ENCODE measurements at places on chromosomes 12 and 14. TPM values are rescaled to one million over a fixed set of nuclear protein-coding genes. Genes with fewer than 3 reads are reported as not detected.

DNA sequence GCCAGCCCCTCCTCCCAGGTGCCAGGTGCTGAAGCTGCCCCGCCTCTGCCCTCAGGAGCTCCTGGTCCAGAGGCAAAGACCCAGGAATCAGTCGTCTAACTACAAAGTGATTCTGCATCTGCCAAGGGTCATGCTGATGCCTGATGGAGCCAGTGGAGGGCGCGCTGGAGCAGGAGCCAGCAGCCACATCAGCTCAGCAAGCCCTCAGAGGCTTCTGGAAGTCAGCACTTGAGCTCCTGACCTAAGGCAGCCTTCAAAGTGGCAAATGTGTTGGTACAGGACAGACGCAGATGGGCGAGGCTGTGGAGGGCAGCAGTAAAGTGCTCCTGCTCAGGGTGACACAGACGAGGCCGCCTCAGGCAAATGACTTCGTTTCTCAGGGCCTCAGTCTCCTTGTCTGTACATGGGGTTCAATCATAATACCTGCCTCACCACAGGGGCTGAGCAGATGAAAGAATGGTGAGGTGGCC, 10.9 kb downstream of the C12orf43 start:
- DNase-seq = peak; percentile 74

- DNase-seq = peak; percentile 42
These were observed 980 bp upstream of the RNASE8 start for GRCh38 chr14:21056520-21057163.

DNA sequence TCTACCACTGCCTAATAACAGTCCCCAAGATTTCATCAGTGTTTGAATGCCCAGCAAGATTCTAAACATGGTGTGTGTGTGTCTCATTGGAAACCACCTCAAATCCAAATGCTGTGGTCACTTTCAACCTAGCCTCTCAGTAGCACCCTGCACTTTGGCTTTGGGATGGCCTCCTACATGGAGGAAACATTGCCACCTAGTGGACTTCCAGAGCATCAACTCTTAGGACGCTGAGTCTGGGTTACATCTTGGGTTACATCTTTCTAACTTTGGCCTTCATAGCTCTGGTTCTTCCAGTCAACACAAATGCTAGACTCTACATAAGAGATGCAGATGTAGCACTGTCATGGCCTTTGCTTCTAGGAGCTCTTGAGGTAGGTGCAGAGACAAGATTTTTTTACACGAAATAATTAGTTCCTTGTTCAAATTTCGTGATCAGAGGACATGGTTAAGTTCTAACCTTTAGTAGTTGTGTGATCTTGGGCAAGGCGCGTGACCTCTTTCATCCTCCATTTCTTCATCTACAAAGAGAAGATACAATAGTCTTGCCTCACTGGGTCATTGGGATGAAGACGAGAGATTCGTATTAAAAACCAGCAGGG, 113.5 kb upstream of the VASH1 start:
- peak; percentile 67 for DNase-seq

- no peak for DNase-seq
These were observed 192.0 kb downstream of the CHST11 start for GRCh38 chr12:104648756-104649155.

ADGRD1 gene
- total RNA-seq = not detected

EDDM3A gene
- total RNA-seq = not detected

AMN gene
- 2.5 TPM for total RNA-seq
